ENCODE measurements at places on chromosomes 16 and 17.

DNA sequence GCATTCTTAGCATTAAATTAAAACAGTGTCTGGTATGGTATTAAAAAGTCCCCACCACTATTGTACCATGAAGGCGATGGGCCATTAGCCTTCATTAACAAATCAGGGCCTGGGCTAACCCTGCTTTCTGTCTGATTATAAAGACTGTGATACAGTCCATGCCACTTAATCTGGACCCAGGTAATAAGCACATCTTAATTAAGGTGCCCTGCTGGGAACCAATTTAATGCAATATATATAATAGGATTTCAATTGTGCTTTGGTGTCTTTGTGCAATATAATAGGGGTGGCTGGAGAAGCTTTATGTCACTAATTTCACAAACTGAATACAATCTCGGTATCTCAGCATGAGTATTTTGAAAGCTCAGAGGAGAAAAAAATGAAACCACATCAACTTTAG is 64.4 kb upstream of the CDH8 start:
- DNase-seq = no peak

GRCh38 chr17:80453126-80453997 is 23.0 kb downstream of the NPTX1 start:
- DNase-seq = no peak

DNA sequence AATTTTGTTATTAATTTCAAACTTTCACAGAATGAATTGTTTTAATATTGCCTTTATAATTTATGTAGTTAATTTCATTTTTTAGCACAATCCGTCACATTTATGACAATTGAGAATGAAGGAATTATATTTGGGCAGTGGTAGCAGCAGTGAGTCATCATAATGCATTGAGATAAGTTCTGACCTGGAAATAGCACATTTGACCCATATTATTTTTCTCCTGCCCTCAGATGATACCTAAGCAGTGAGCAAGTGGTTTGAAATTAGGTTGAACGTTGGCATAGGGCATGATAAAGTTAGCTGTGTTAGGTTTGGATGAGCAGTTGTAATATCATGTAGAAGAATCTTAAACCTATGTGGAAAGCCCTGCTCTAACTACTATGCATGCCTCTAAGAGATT is 1431.3 kb upstream of the CDH8 start:
- no peak for DNase-seq

DNA sequence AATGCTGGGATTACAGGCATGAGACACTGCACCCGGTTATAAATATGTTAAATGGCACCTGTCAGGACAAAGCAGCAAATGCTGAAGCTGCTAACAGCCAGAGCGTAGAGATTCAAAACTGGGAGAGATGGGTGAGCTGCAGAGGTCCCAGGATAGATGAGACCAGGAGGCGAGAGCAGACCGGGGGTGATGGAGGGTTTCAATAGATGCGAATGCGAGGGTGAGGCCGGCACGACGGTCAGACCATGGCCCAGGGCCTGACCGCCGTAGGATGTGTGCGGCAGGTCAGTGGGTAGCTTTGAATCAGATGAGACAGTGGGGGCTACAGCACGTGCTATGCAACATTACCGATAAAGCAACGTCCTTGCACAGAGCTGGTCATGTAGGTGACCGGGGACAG is 14.3 kb downstream of the CCDC40 start:
- no peak for DNase-seq

DNA sequence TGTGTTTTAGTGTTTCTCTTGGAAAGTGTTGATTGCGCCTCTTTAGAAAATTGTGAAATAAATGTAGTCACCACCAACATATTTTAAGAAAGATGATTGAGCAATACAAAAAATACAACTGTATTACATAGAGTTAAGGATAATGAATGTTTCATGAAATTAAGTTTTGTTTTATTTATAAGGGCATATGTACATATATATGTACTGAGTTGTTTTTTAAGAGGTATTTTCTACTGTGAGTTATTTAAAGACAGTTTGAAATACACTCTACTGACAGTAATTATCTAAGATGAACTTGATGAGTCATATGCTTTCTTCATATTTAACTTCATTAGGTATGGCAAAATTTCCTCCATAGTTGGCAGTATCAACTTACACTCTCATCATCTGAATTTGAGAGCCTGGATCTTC is 411.7 kb downstream of the HS3ST3B1 start:
- no peak for DNase-seq

DNA sequence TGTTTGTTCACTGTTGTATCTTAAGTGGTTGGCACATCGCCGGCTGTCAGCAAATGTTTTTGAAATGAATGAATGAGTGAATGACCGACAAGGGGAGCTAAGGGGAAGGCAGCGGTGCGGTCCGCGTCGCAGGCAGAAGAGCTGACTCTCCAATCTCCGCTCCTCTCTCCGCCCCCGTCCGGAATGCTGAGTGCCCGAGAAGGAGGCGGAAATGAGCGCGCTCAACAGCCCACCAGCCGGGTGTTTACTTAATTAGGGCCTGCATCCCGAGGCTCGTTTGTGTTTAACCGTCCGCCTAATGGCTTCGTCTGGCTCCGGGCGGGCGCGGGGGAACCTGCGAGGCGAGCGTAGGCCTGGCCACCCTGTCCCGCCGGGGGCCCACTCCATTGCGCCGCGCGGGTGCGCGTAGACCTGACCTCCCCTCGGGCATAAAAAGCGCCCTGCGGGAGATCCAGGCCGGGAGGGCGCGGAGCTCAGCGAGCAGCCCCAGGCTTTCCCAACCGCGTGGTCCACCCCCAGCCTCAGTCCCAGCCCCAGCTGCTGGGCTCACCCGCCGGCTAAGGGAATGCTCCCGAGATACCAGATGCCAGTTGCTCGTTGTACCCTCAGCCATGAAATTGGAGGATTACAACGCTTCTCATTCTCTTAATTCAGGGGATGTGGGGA is 2.5 kb upstream of the CDH3 start:
- no peak for DNase-seq

GRCh38 chr16:68079626-68080344 is 5.4 kb upstream of the NFATC3 start:
- DNase-seq = peak; percentile 57

GRCh38 chr17:57735707-57736106 is 9.4 kb downstream of the CCDC182 start:
- no peak for DNase-seq

GRCh38 chr17:44112284-44113280 is 10.9 kb downstream of the HDAC5 start:
- no peak for DNase-seq

DNA sequence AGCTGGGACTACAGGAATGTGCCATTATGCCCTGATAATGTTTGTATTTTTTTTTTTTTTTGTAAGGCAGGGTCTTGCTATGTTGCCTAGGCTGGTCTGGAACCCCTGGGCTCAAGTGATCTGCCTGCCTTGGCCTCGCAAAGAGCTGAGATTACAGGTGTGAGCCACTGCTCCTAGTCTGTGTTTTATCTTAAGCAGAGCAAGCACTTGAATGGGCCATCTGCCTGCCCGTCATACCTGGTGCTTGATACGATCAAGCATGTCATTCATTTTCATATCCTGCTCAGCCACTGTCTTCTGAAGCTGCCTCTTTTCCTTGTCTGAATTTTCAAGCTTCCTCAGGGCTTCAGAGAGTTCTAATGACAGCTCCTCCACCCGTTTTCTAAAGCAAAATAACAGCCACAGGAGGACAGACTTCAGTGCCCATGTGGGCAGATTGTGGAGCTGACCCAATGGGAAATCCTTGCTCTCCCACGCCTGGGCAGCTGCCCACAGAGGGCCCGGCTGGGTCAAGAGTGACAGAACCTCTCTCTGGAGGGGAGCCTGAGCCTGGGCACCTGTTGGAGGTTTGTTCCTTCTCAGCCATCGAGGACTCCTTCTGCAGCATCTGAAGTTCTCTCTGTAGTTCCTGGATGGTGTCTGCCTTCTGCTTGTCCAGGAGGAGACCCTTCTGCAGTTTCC is 36.5 kb downstream of the DHX38 start:
- DNase-seq = no peak

DNA sequence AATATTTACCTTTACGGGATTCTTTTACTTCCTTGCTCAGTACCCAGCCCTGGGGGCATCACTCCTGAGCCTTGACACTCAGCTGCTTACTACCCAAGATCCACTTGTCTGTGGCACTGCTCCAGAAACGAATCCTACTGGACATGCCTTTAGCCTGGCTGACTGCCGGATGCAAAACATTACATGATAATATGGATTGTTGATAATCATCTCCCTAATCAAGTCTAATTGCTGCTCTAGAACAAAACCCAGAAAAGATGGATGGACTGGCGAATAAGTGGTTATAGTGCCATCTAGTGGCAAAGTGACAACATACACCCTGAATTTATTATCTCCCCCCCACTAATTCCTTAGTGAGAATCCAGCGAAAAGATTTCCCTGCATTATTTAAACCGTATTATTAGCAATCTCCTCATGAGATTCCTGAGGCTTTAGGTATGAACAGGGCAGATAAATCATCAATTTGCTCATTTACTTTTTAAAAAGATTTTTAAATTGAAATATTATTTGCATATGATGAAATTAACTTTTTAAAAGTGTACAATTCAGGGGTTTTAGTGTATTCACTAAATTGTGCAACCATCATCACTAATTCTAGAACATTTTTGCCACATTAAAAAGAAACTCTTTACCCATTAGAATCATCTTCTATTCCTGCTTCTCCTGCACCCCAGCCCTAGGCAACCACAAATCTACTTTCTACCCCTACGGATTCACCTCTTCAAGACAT is 61.6 kb downstream of the RGS9 start:
- no peak for DNase-seq

DNA sequence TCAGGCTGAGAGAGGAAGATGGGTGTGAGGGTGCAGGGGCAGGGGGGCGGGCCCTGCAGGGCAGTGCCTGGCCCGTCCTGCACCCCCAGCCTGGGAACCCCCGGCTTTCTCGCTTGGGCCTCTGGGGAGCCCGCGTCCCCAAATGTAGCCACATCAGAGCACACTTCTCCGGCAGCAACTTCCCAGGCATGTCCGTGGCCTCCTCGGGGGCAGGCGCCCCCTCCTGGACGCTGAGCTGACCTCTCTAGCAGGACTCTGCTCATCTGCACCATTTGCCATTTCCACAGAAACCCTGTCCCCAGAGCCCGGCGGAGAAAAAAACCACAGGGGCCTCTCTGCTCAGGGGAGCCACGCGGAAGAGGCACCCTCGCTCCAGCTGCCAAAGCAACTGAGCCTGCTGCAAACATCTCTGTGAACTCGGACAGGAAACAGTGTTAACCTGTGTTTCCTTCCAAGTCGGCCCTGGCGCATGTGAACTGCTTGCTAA is 63.4 kb downstream of the KLHDC4 start:
- peak; percentile 24 for DNase-seq

GRCh38 chr17:54891176-54891821 is 9.4 kb upstream of the TOM1L1 start:
- DNase-seq = no peak

DNA sequence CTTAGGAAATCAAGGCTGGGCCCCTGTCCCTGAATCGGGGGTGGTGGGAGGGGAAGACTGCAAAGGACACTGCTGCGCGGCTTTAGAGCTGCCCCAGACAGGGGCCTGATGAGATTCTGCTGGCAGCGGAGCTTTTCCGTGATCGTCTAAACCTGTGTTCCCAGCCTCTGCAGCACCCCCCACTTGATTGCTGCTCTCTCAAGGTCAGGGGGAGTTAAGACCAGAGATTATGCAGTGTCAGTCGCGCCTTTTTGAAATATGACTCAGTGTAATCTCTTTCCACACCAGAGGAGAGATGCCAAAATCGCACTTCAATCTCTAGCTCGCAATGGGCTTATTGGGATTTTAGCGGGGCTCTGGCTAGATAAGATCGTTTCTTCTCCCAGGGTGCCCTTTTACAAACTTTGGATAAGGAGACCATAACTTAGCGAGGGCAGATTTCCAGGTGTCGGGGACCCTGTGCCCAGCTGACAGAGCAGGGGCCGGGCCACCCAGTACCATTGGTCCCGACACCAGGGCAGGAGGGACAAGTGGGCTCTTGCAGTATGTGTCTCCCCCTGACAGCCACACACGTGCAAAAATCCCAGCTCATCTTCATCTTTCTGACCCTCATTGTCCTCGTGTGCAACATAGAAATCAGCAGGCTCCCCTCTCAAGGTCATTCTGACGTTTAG is 87.0 kb downstream of the IRX3 start:
- no peak for DNase-seq

- DNase-seq = no peak
These were observed 10.9 kb upstream of the ARHGAP23 start for GRCh38 chr17:38417210-38417951.

GRCh38 chr17:79927136-79927661 is 88.0 kb upstream of the CBX4 start:
- DNase-seq = no peak

- DNase-seq = no peak
These were observed 113.0 kb upstream of the CIBAR2 start for GRCh38 chr16:85225257-85225656.

- no peak for DNase-seq
These were observed 113.7 kb upstream of the DHX40 start for GRCh38 chr17:59451706-59452105.

DNA sequence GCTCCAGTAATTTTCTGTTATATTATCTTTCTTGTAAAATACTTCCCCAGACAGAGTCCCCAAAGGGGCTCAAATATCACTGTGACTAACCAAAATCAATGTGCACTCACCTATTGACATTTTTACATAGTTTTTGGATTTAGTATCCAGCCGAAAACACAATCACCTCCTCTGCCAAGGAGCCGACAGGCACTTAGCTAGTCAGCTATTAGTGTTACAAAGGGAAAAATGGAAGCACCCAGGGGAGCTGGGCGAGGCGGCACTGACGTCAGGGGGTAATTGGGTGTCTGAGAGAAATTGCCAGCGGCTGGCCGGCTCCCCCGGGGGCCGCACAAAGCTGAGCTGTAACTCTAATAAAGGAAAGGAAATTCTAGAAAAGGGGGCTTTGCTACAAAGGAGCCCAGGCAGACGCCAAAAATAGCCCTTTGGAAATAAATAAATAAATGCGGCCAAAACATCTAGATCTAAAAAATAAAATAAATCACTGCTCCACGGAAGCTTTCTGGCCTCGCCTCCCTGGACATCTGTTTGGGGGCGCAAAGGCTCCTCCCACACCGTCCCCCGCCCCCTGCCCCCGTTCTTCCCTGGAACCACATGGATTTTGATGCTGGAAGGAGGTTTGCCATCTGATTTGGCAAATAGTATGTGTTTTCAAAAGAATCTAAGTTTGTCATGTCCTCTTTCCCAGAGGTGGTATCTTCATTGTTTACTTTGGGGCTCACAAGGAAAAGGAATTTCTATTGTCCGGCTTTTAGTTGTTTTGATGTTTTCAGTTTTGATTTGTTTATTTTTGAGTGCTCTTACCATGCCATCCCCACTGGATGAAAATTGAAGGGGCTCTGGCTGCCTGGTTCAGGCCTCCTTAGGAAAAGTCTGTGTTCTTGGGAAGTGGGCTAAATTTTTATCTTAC is 156.7 kb downstream of the ZNF423 start:
- DNase-seq = no peak

GRCh38 chr16:88526008-88526905 is 43.9 kb upstream of the ZC3H18 start:
- no peak for DNase-seq

DNA sequence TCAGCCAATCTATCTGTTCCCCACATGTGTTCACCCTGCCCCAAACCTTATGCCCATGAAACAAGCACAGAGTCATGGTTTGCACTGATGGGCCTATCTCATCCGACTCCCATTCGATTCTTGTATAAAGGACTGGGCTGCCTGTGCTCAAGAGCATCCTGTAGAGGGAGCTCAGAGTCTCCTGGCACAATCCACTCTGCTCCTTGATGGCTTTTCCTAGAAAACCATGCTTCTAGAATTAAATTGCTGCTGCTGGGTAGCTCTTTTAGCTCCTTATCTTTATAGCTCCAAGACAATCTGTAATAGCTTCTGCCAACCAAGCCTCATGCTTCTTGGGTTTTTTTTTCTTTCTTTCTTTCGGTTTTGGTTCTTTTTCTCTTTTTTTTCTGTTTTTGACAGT is 9.7 kb downstream of the ZNF19 start:
- DNase-seq = no peak

Measured in stimulated activated CD4-positive, alpha-beta T cell treated with anti-CD3 and anti-CD28 coated beads, Interleukin-12 subunit alpha, Interleukin-12 subunit beta, amount 100 ng/mL, for 4 hours (primary cell).